ENCODE measurements at places on chromosomes 3 and 15.

- no peak for DNase-seq
Observed at GRCh38 chr15:60760646-60761504, 281.9 kb upstream of the ICE2 start.

DNA sequence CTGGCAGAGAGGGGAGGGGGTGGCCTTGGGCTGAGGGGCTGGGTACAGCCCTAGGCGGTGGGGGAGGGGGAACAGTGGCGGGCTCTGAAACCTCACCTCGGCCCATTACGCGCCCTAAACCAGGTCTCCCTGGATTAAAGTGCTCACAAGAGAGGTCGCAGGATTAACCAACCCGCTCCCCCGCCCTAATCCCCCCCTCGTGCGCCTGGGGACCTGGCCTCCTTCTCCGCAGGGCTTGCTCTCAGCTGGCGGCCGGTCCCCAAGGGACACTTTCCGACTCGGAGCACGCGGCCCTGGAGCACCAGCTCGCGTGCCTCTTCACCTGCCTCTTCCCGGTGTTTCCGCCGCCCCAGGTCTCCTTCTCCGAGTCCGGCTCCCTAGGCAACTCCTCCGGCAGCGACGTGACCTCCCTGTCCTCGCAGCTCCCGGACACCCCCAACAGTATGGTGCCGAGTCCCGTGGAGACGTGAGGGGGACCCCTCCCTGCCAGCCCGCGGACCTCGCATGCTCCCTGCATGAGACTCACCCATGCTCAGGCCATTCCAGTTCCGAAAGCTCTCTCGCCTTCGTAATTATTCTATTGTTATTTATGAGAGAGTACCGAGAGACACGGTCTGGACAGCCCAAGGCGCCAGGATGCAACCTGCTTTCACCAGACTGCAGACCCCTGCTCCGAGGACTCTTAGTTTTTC lies 4.9 kb downstream of the ISL2 start:
- DNase-seq = no peak

DNA sequence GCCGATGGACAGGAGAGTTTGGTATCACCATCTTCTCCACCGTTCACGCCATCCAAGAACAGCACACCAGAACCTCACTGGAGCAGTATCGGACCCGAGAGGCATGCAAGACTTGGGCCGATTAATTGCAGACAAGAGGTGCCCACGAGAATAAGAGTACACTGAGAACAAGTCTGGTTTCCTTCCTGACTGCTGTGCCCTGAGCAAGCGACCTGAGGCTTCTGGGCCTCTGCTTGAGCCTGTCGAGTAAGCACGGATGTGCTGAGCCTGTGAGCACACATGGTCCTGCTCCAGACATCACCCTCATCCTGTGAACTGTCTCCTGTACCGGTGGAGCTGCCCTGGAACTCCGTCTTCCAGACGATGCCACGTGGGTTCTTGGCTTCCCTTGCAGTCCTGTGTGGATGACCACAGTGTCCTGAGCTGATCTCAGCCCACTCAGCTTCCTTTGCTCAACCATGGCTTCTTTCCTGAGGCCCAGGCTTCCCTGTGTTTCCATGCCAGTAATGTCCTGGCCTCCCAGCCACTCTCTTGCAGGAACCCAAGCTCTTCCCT lies 34.3 kb upstream of the SNRPA1 start:
- no peak for DNase-seq

GRCh38 chr15:94125156-94125555 lies 106.2 kb upstream of the MCTP2 start:
- DNase-seq = no peak

- DNase-seq = no peak
Observed at GRCh38 chr15:89554247-89554646, 21.0 kb upstream of the TICRR start.

DNA sequence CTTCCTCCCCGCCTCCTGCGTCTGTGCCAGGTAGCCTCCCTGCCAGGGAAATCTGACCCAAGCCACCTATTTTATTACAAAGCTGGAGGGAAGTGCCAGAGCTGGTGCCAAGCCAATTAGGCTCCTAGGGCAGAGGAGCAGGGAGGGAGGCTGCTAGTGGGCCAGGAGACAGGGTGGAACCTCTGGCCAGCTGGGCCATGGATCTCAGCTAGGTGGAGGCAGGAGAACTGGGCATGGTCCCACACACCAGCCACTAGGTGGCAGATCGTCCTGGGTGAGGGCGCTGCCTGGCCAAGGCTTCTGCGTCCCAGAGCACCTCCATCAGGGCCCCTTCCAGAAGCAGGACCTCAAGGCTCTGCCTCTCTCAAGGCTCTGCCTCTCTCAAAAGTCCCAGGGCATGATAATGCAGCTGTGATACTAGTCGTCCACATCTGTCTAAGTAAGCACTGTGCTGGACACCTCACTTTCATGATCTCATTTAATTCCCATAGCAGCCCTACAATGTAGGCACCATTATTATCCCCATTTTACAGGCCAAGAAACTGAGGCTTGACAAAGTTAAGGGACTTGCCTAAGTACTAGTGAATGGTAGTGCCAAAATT lies 4.5 kb upstream of the RFT1 start:
- peak; percentile 88 for DNase-seq

DNA sequence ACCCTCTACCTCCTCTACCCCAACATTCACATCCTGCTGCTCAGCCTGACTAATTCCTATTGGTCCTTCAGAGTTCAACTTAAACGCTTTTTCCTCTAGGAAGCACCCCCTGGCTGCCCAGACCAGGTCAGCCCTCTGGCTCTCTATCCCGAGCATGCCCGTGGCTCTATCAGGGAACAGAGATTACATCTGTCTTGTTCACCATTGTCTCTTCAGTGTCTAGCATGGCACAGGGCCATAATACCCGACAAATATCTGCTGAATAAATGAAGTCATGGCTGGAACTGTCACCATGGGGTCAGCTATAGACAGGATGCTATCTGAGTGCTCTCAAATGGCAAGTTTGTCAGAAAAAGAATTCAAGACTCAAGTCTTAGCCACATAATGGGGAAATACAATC lies 296.9 kb upstream of the CHRNA7 start:
- DNase-seq = no peak

- DNase-seq = no peak
Observed at GRCh38 chr3:46420931-46421330, 13.9 kb downstream of the CCRL2 start.

- DNase-seq = peak; percentile 24
Observed at GRCh38 chr3:152508705-152509104, 240.0 kb downstream of the MBNL1 start.

DNA sequence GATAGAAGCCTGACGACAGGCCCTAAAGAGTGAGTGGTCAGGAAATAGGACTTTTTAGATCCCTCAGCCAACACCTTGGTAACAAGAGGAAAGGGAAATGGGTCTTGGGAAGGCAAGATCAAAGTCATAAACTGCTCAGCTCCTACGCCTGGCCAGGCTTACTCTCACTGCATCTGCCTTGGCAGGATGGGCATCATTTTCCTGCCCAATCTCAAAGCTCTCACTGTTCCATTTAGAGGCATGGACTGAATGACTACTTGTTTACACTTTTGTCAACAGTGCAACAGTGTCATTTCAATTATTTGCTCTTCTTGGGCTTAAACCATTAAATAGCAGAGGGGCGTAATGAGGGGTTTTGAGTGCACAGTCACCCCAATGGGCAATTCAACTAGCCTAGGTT lies 808.7 kb downstream of the GRM7 start:
- no peak for DNase-seq

GRCh38 chr15:25416693-25417092 lies 22.1 kb downstream of the UBE3A start:
- no peak for DNase-seq

DNA sequence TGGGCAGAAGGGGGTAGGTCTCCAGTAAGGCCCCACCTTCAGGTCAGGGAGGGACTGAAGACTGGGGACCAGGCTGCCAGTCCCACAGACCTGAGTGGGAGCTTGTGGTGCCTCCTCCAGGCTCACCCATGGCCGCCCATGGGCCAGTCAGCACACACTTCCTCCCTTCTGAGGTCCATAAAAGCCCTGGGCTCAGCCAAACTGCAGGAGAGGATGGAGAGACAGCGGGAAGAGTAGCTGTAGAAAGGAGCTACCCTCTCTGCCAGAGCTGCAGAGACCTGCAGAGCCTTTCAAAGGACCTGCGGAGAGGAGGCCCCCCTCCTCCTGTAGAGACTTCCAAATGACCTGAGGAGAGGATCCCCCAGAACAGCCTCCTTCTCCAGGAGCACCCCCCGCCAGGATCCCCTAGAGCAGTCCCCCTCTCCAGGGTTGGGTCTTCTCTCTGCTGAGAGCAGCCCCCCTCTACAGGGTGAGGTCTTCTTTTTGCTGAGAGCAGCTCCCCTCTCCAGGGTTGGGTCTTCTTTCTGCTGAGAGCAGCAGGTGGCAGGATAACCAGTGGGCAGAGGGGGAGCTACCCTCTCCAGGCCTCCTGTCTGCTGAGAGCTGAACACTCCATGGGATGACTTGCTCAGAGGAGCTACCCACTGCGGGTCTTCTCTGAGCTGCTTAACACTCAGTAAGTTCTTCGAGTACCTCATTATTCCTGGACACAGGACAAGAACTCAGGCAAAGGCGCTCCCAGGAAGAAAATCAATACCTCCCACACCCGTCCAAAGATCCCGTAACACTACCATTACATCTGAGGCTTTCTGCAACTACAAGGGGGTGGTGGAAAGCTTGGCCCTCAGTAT lies 5.0 kb upstream of the SKIC8 start:
- DNase-seq = no peak

DNA sequence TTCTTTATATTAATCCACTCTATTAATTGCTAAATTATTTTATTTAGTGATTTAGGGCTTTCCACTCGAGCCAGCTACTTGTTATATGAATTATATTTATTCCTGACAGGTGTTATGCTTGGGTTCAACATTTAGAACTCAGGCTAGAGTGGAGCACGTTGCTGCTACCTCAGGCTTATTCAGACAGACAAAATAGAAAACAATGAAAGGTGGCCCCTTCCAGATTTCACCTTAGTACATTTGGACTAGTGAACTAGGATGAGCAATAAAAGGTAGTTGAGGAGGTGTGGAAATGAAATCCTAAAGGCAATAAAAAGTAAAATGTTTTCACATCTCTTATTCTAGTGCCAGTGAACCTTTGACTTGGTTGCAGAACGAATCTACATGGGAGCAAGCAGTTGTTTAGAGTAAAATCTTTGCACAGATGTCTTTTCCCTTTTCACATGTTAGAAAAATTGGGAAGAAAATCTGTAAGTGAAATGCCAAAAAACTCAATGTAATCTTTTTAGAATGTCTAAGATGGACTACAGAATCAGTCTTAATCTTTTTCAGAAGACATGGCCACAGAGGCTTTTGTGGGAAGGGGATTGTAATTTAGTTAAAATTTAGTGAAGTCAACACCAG lies 63.8 kb downstream of the AKAP13 start:
- DNase-seq = no peak

DNA sequence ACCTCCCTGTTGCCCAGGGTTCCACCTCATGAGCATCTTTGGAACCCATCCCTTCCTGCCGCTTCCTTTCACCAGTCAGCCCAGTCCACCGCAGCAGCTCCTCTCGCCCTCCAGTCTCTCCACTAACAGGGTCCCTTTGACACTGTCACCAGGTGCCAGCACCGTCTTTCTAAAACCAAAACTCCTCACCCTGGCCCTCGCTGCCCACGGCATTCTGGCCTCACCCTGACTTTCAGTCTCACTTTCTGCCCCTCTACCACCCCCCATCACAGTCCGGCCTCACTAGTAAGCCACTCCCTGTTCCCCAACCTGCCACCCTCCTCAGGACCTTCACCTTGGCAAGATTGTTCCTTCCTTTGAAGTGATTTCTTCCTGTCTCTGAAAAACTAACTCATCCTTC lies 4.2 kb downstream of the PPCDC start:
- no peak for DNase-seq

- DNase-seq = no peak
Observed at GRCh38 chr15:93107646-93108045, 18.6 kb upstream of the RGMA start.

GRCh38 chr3:197260491-197261163 lies 37.8 kb downstream of the DLG1 start:
- DNase-seq = no peak

GRCh38 chr3:71718072-71718471 lies 7.1 kb downstream of the EIF4E3 start:
- DNase-seq = no peak

DNA sequence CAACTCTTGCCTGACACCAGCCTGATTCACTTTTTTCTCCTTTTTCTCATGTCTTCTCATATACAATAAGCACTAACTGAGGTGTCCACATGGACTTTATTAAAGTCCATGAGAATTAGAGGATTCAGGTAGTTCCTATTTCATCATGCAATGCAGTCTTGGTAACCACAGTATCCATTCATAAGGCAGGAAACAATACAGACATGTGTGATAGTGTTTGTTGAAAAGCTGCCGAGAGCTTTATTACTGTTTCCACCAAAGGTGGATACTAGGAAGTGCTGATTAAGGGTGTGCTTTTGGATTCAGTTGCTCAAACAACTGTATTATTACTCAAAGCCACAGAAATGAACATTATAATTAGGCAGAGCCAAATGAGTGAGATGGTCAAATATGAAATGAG lies 5.3 kb downstream of the CASR start:
- DNase-seq = no peak

GRCh38 chr3:174776123-174776522 lies 83.0 kb upstream of the NAALADL2 start:
- no peak for DNase-seq

DNA sequence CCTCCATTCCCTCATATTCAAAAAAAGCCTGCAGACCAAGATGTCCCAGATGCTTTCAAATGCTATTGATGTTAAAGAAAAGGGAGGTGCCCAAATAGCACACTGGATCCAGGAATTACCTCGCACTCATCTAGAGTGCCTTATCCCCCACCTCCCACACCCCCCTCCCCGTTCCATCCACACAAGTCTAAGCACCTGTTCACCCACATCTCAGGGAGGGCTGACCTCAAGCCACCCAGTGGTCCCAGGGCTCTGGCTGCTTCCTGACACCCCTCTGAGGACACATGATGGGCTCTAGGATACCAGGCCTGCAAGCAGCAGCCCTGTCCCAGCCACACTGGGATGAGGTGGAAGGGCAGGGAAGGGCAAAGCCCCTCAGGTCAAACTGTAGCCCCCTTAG lies 4.8 kb downstream of the RBPMS2 start:
- no peak for DNase-seq

GRCh38 chr15:40043927-40044716 lies 5.1 kb upstream of the SRP14 start:
- DNase-seq = no peak

DNA sequence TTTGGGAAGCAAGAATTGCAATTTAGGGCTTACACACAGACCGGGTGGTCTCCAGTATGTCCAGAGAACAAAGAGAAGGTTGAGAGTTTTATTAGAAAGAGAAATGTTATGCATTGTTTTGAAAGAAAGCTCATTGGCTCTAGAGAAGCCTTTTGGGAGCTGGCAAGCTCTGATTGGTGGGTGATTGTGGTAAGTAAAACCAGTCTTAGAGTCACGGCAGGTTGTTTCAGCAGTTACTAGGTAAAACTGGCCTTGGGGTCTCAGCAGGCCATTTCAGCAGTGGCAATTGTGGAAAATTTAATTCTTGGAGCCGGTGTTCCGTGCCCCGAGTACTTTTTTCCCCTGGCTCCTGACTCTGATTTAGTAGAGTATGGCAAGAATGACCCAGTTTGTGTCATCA lies 78.1 kb downstream of the MRPL46 start:
- DNase-seq = no peak

Measured in germinal center (tissue), 1 donor.